ENCODE measurements at places on chromosomes 2 and 18.

DNA sequence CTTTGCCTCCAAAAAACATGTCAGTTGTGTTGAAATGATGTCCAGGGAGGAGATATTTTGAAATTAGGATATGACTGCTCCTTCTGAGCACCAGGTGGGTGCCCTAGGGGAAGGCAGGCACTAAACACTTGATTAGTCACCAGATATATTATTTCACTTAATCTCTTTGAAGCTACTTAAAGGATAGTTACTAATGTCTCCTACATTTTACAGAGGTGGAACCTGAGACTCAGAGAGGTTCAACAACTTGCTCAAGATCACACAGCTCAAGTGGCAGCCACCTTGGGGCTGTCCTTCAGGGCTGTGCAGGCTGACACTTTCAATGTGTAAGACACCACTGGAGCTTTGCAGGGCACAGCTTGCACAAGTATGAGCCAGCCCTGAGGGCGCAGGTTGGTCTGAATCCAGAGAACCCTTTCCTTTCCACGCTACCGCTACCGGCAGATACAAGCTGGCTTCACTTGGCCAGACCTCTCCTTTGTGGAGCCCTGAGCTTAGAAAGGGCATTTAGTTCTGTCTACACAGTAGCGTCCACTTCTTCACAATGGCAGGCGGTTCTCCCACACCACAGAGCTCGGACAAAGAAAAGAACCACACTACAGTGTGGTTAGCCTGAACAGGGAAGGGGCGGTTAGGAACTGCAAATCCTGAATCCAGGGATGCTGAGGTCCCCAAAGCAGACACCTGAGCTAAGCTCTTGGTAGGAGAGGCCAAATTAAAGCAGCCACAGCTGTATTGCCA lies 16.4 kb downstream of the ALPK2 start:
- DNase-seq, result no peak

- no peak for DNase-seq
Measured at GRCh38 chr2:237232166-237232565, 146.5 kb downstream of the COPS8 start.

GRCh38 chr2:160967523-160967922 lies 192.7 kb upstream of the TANK start:
- no peak for DNase-seq

DNA sequence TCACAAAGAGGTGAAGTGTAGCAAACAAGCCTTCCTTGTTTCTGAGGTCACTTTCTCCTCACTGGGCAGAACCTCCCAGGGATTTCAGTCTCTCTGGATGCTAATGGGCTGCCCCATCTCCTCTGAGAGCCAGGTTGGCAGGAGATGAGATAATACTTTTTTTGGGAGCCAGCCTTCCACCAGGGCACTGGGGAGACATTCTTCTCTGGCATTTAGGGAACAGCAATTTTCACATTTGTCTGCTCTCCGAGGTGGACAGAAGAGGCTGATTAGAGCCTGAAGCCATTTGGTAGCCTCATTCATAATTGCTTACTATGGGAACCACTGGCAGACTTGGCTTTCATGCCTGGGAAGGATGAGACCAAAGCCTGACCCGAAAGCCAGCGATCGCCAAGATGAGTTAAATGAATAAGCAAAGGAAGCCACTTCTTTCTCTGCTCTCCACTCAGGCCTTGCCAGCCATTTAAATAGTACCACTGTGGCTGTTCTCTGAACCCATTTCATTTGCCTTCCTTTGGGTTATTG lies 70.1 kb downstream of the NRP2 start:
- DNase-seq, result no peak

DNA sequence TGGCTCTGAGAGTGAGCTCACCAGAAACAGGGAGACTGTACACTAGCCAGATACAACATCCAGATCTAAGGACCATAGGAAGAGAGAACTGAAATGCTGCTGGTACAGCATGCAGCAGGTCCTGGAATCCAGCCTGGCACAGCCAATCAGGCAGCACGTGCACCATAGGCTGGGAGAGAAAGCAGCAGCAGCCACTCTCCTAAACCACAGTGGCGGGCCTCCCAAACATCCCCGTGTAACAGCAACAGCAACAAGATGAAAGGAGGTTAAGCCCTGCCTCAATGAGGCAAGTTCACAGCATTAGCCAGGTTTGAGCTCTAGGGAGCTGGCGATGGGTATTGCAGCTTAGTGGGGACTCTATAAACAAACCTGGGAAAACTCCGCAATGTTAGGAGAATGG lies 192.0 kb downstream of the EPHA4 start:
- DNase-seq, result no peak

DNA sequence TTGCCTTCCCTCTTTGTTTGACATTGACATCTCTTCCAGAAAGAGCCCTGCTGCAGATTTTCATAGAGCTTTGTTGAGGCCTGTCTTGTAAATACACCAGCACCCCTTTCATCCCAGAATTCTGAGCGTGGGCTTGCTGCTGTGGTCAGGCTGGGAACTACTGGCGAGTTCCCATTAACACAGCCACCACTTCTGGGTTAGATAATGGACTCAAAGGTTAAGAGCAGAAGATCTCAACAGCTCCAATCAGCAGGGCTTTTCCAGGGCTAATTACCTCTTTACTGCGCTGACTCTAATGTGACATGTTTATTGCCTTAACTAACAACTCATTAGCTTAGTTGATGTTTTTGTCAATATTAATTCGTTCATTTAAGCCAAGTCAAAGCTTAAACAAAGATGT lies 235.9 kb upstream of the BOD1L2 start:
- DNase-seq, result no peak
